ENCODE measurements at places on chromosomes 2 and 18.

DNA sequence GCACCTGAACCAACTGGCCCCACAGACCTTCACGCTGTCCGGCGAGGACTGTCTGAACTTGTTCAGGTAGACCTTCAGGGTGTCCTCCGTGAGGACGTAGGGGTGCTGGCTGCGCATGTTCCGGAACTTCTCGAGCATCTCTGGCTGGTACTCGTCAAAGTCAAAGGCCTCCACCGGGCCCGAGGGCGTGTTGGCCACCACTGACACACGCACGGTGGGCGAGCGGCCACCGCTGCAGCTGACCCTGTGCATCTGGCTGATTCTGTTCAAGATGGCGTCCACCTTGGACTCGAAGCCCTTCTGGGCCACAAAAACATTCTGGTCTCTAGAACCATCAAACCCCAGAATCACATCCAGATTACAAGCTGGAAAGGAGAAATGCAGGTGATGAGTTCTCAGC, 48.3 kb downstream of the COL6A3 start:
- DNase-seq: no peak

GRCh38 chr2:96500385-96501066, 4.6 kb downstream of the NEURL3 start:
- DNase-seq: no peak

DNA sequence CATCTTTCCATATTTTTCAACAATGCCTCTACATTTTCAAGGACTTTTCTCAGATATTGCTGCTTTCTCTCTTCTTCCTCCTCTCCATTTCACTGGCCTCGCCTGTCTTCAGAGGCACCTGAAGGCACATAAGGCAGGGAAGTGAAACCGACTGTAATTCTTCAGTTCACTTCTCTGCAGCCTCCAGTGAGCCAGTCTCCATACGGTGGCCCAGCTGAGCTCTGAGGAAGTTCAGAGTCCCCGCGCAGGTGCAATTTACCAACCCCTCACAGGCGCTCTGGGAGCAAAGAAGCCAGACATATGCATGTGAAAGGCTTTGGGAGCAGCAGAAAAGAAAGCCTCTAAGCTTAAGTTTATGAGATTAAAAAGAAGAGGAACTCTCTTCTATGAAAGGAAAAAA, 12.4 kb downstream of the KLHL14 start:
- DNase-seq: no peak

DNA sequence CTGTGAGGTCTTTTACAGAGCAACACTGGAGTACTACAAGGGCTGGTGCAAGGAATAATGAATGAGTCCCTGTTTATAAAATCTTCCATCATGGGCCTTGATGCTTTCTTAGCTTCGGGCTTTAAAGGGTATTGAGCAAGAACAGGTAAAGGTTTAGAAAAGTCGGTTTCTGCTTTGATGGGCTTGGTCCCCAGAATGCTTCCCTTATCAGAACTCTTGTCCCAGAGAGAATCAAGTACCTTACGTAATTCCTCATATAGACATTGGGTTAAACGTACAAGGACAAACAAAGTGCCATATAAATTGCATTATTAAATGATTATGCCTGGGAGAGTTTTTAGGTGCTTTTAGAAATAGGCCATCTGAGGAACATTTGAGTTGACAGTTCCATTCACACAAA, 24.5 kb upstream of the REV1 start:
- no peak for DNase-seq

- DNase-seq: no peak
Measured at GRCh38 chr2:227462972-227463931, 8.7 kb upstream of the AGFG1 start.

- no peak for DNase-seq
Measured at GRCh38 chr2:167928434-167928833, 319.0 kb downstream of the STK39 start.

DNA sequence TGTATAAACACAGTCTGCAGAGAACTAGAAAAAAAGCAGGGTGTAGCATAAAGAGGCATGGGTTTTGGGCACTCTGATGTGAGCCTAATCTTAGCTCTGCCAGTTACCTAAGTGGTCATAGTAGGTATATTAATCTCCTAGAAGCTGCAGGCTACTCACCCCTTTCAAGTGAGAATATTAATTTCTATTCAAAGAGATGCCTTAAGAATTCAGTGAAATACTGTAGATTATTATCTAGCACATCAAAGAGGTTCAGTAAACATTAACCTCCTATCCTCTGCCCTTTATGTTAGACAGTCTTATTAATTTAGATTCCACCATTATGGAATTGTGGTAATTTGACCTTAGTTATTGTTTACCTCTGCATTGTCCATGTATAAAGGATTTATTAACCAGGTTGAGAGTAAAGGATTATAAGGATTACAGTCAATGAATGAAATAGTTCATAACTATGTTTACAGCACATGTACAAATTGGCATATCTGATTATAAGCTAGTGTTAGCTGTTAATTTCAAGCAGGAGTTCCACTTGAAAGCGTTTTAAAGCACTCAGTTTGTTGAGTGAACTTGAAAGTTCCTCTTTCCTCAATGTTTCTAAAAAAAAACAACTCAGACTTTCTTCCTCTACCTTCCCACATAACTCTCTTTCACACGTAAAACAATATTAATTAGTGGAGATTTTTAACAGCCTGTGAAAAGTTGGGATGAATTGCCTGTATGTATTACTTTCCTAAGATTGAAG, 150.6 kb upstream of the EPC2 start:
- DNase-seq: no peak

GRCh38 chr2:66084948-66085590, 349.9 kb upstream of the MEIS1 start:
- no peak for DNase-seq

- DNase-seq: no peak
Measured at GRCh38 chr18:69628774-69629359, 228.2 kb downstream of the DOK6 start.
